ENCODE measurements at places on chromosomes 11 and 22. TPM values are rescaled to one million over a fixed set of nuclear protein-coding genes. Genes with fewer than 3 reads are reported as not detected.

TMEM151A gene
- 9.7 TPM for total RNA-seq

EMSY gene
- 91.4 TPM for total RNA-seq

RIC3 gene
- 61.0 TPM for total RNA-seq

CSNK2A3 gene
- total RNA-seq = 5.6 TPM

KCNJ1 gene
- not detected for total RNA-seq

PNPLA3 gene
- 23.8 TPM for total RNA-seq

PLAAT5 gene
- total RNA-seq = 1.9 TPM

UBQLNL gene
- 1.9 TPM for total RNA-seq

TP53AIP1 gene
- 0.94 TPM for total RNA-seq

POLA2 gene
- total RNA-seq = 4.7 TPM

SYTL2 gene
- 7.2 TPM for total RNA-seq

RAG2 gene
- total RNA-seq = not detected

HBG2 gene
- total RNA-seq = 464 TPM

ACR gene
- total RNA-seq = not detected

WNT11 gene
- 6.6 TPM for total RNA-seq

DDI1 gene
- total RNA-seq = not detected

Measured in parietal lobe (tissue), 2 donors.